Aorta (tissue), 5 donors: ENCODE measurements at places on chromosomes 7 and 10. TPM values are rescaled to one million over a fixed set of nuclear protein-coding genes. Genes with fewer than 3 reads are reported as not detected.

DNA sequence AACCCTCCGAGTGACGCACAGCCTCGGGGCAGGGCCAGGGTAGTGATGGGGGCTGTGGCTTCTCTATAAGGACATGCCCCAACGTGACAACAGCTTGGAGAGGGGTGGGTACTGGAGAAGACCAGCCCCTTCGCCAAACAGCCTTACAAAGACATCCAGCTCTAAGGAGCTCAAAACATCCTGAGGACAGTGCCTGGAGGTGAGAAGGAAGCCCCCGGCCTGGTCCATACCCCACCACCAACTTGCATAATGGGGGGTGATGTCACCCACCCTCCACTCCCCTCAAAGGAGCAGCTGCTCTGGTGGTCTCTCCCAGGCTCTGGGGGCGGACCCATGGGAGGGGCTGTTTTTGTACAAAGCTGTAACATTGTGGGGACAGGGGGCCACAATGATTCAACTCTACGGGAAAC, 15.1 kb downstream of the PRSS2 start:
- no peak overlapping the region for H3K4me3 ChIP-seq
- DNase-seq, result peak; percentile 39
- no peaks in the 10 kb centered on the region for H3K4me1 ChIP-seq
- no peaks in the 10 kb centered on the region for H3K36me3 ChIP-seq

DNA sequence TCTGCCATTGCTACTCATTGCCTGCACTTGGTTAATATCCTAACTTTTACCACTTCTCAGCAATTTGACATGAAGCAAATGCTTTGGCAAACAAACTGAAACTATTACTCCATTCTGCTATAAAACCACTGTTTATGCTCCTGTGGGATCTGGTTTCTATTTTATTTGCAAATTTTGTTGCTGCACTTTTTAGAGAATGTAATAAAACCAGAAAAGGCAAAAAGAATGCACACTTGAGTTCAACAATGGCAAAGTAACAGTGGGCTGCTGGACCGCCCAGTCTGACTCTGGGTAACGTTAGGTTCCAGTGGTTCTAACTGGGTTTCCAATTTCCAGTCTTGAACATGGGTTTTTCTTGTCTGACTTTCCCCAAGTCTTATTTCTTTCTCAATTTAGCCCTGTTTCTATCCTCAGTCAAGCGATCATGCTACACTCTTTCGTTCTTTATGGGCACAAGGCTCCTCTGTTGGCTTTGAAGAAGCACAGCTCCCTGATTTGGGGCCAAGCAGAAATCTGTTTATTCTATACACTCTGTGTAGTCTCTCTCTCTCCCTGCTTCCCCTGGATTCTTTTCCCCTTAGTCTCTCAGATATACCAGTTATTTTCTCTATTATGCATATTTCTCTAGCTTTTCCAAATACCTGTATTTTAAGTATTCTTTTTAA, 129.2 kb upstream of the FAM3C start:
- no peak overlapping the region for H3K4me3 ChIP-seq
- no peaks in the 10 kb centered on the region for H3K27me3 ChIP-seq
- H3K4me1 ChIP-seq, result no peaks in the 10 kb centered on the region
- H3K36me3 ChIP-seq, result no peaks in the 10 kb centered on the region
- no peak overlapping the region for H3K27ac ChIP-seq

GRCh38 chr10:34580643-34581042, 234.5 kb downstream of the PARD3 start:
- H3K27me3 ChIP-seq, result no peaks in the 10 kb centered on the region
- H3K4me1 ChIP-seq, result peaks cover 6% of the 10 kb centered on the region
- H3K27ac ChIP-seq, result no peak overlapping the region
- no peaks in the 10 kb centered on the region for H3K36me3 ChIP-seq

GRCh38 chr10:94757916-94758315, 4.6 kb upstream of the CYP2C19 start:
- H3K36me3 ChIP-seq, result no peaks in the 10 kb centered on the region
- no peaks in the 10 kb centered on the region for H3K27me3 ChIP-seq
- DNase-seq, result no peak
- H3K27ac ChIP-seq, result no peak overlapping the region
- no peaks in the 10 kb centered on the region for H3K4me1 ChIP-seq

DNA sequence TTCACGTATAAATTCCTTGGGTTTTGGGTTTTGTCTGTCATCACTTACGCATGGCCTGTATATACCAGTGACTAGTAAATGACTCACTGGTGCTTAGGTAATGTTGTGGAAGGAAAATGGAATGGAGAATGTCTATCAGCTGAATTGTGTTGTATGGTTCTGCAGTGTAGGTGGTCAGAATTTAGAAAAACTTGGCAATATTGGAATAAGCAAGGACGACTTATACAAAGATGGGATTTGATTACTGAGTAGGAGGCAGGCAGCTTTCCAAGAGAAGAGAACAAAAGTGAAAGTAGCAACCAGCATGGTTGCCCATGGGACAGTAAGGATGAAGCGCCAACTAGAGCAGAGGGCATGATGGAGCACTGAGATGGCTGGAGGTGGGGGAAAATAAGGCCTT, 168.6 kb upstream of the CSTF2T start:
- no peak for DNase-seq
- no peak overlapping the region for H3K27ac ChIP-seq
- H3K4me1 ChIP-seq, result no peaks in the 10 kb centered on the region
- no peaks in the 10 kb centered on the region for H3K27me3 ChIP-seq
- H3K36me3 ChIP-seq, result no peaks in the 10 kb centered on the region
- no peak overlapping the region for H3K4me3 ChIP-seq

GRCh38 chr10:86373828-86374227, 7.2 kb upstream of the GRID1 start:
- peak; percentile 49 for DNase-seq
- H3K4me3 ChIP-seq, result no peak overlapping the region
- H3K27ac ChIP-seq, result no peak overlapping the region
- H3K36me3 ChIP-seq, result no peaks in the 10 kb centered on the region

DNA sequence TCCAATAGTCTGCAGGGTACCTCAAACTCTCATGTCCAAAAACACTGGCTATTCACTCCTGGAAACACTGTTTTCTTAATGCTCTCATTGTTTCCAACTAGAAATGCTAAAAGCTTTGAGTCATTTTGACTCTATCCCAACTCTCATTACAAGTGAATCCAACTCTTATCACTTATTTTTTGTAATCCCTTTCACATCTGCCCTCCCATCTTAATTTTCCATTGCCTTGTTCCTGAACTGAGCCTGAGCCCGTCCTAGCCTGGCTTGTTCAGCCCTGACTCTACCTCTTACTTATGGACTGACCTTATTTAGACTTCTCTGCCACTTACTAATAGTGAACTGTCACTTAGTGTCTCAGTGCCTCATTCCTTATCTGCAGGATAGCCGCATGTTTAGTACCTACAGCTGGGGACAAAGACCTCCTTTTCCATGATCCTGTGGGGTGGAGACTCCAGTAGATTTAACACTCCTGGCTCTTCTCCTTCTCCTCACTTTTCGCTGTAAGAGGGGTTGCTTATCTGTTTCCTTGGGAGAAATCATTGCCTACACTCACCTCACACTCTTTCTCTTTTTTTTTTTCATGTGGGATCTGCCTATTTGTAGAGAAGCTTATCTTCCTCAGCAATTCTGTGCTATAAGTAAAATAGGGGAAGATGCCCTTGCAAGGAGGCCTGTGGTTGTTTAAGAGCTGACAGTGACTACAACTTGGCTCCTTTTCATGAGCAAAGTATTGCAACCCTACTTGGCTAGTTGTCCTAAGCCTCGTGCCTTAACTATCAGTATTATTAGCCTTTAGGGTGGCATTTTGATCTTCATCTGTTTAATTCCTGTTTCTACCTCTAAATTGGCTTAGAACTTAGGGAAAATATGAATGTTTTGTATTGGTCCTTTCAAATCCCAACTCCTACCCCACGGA, 56.4 kb downstream of the SLC16A12 start:
- H3K27me3 ChIP-seq, result no peaks in the 10 kb centered on the region
- H3K27ac ChIP-seq, result no peak overlapping the region
- H3K4me1 ChIP-seq, result no peaks in the 10 kb centered on the region
- H3K36me3 ChIP-seq, result no peaks in the 10 kb centered on the region
- no peak overlapping the region for H3K4me3 ChIP-seq
- DNase-seq, result no peak

GRCh38 chr7:135771961-135772638, 23.5 kb upstream of the FAM180A start:
- no peaks in the 10 kb centered on the region for H3K36me3 ChIP-seq
- H3K4me1 ChIP-seq, result no peaks in the 10 kb centered on the region
- no peaks in the 10 kb centered on the region for H3K27me3 ChIP-seq
- no peak overlapping the region for H3K27ac ChIP-seq
- no peak overlapping the region for H3K4me3 ChIP-seq

- H3K36me3 ChIP-seq, result no peaks in the 10 kb centered on the region
- no peak overlapping the region for H3K4me3 ChIP-seq
- DNase-seq, result no peak
- no peak overlapping the region for H3K27ac ChIP-seq
These were observed 32.7 kb upstream of the MACC1 start for GRCh38 chr7:20249920-20250319.

GRCh38 chr7:1942243-1942940, 272.3 kb downstream of the ELFN1 start:
- no peaks in the 10 kb centered on the region for H3K4me1 ChIP-seq
- H3K36me3 ChIP-seq, result no peaks in the 10 kb centered on the region
- peak; percentile 30 for DNase-seq
- H3K4me3 ChIP-seq, result no peak overlapping the region

- H3K4me1 ChIP-seq, result no peaks in the 10 kb centered on the region
- no peak for DNase-seq
- H3K27me3 ChIP-seq, result no peaks in the 10 kb centered on the region
- H3K27ac ChIP-seq, result no peak overlapping the region
- peaks cover 1% of the 10 kb centered on the region for H3K36me3 ChIP-seq
These were observed 71.2 kb downstream of the DNMBP start for GRCh38 chr10:99938563-99938962.

DNA sequence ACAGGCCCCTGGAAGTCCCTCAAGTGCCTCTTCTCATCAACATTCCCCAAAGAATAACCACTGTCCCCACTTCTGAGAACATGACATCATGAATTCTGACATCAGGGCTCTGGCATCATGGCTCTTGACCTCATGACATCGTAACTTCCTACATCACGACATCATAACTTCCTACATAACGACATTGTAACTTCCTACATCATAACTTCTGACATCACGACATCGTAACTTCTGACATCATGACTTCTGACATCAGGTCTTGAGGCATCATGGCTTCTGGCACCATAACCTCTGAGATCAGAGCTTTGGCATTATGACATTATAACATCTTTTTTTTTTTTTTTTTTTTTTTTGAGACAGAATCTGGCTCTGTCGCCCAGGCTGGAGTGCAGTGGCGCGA, 66.7 kb upstream of the FAM20C start:
- no peaks in the 10 kb centered on the region for H3K4me1 ChIP-seq
- no peak overlapping the region for H3K27ac ChIP-seq
- no peak overlapping the region for H3K4me3 ChIP-seq
- no peak for DNase-seq

DNA sequence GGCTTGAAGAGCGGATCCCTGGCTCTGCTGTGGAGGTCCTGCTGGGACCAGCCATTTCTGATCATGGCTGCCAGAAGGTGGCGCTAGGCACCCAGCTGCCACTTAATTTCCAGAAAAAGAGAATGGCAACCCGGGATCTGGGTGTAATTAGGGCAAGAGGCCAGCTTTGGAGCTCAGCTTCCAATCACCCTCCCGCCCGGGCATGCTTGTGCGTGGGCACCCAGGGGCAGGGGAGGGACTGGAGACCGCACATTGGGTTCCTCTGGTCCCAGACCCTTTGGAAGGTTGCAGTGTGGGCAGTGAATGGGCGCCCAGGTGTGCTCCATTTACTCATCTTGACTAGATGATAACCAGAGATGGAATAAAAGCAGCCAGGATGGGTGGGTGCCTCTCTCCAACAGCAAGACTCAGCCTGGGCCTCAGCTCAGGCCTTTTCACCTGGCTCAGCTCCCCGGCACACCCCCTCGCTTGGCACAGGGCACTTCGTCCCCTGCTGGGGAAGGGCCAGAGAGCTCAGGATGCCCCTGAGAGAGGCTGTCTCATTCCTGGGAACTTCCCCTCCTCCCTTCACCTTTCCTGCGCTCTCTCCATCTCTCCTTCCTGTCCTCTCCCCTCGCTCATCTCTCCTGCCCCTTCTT, 14.7 kb downstream of the FAM241B start:
- H3K27me3 ChIP-seq, result no peaks in the 10 kb centered on the region
- no peaks in the 10 kb centered on the region for H3K36me3 ChIP-seq
- DNase-seq, result peak; percentile 72
- no peak overlapping the region for H3K4me3 ChIP-seq
- no peak overlapping the region for H3K27ac ChIP-seq
- H3K4me1 ChIP-seq, result no peaks in the 10 kb centered on the region

DNA sequence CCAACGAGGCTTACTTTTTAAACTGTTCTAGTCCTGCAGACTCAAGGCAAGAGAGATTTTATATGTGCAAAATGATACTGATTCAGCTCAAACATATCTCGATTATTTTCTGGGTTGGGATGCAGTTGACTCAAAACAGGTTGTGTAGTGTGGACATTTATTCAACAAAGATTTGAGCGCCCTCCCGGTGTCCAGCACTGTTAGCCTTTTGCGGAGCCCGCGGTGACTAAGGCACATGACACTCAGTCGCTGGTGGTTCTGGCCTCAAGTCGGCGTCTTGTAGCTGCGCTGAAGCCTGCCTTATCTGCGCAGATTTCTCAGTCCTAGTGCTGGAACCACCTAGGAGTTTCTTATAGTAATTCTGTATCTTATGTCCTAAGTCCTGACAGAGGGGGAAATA, 938 bp upstream of the CADPS2 start:
- H3K27ac ChIP-seq, result no peak overlapping the region
- H3K4me1 ChIP-seq, result no peaks in the 10 kb centered on the region
- H3K4me3 ChIP-seq, result peak overlapping the region; percentile 56
- no peaks in the 10 kb centered on the region for H3K27me3 ChIP-seq

GRCh38 chr7:115135769-115136410, 214.0 kb downstream of the MDFIC start:
- H3K4me3 ChIP-seq, result no peak overlapping the region
- H3K36me3 ChIP-seq, result no peaks in the 10 kb centered on the region
- H3K4me1 ChIP-seq, result no peaks in the 10 kb centered on the region
- no peaks in the 10 kb centered on the region for H3K27me3 ChIP-seq

GRCh38 chr10:97812696-97813095, 36.9 kb upstream of the GOLGA7B start:
- H3K27ac ChIP-seq, result no peak overlapping the region
- H3K4me1 ChIP-seq, result no peaks in the 10 kb centered on the region
- no peak for DNase-seq

NPSR1 gene
- not detected for total RNA-seq

FZD8 gene
- 28.6 TPM for total RNA-seq

CTNNA3 gene
- total RNA-seq, result 8.9 TPM

VWDE gene
- total RNA-seq, result 0.21 TPM

FKBP6 gene
- not detected for total RNA-seq
